ENCODE measurements at places on chromosomes 16 and 17.
A peak's percentile ranks its signal among the peaks of the same experiment; 100 is the strongest.

- DNase-seq: peak; percentile 64
These were observed 1.6 kb downstream of the LASP1 start for GRCh38 chr17:38871247-38872015.

GRCh38 chr16:27460663-27461482 is 58.9 kb downstream of the IL21R start:
- no peak for DNase-seq

GRCh38 chr17:67575325-67575724 is 142.4 kb upstream of the NOL11 start:
- no peak for DNase-seq

- no peak for DNase-seq
These were observed 14.5 kb downstream of the DNAAF8 start for GRCh38 chr16:4748682-4749411.

- DNase-seq: no peak
These were observed 26.7 kb downstream of the BBS2 start for GRCh38 chr16:56493126-56493525.

- DNase-seq: no peak
These were observed 15.3 kb upstream of the TXNDC11 start for GRCh38 chr16:11757671-11758545.
